ENCODE measurements at places on chromosomes 3 and 15.

- no peak for DNase-seq
Measured at GRCh38 chr3:124206225-124207055, 214.5 kb upstream of the ROPN1 start.

GRCh38 chr3:142022381-142022780 is 127.0 kb downstream of the TFDP2 start:
- no peak for DNase-seq

DNA sequence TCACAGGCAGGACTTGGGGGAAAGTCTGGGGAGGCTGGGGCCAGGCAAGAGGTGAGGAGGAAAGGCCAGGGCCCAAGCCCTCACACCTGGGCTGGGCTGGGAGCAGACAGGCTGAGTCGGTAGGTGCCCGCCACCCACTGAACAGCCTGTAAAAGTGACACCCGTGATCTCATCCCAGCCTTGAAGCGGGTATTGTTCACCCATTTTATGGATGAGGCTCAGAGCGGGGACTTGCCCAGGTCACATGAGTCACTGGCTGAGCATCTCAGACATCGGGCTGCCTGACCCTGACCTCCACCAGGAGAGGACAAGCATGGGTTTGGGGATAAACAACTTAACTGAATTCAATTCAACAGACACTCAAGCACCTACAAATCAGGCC is 52.0 kb upstream of the CTSH start:
- DNase-seq = no peak

- DNase-seq = no peak
Measured at GRCh38 chr3:171829841-171830517, 13.2 kb upstream of the TMEM212 start.

DNA sequence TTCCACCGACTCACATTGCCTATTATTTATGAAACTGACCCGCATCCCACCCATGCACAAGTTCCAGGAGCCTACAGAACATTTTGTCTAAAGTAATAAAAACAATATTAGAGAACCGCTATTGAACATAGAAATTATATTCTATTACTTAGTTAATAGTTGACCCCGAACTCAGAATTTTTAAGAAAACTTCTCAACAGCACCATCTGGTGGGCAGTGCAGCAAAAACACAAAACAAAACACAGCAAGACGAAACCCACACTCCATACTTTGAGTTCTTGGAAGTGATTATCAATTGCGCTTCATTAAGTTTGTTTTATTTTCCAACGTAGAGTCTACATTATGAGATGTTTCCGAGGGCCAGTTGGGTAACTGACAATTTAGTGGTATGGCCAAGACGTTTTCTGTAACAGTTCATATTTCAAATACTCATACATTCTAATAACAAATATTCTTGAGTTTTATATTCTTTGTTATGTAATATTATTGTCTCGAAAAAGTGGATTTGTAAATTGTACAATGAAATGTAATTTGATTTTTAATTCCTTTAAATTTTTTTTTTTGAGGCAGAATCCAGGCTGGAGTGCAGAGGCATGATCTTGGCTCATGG is 24.0 kb upstream of the C3orf70 start:
- no peak for DNase-seq

- no peak for DNase-seq
Measured at GRCh38 chr15:74857671-74858368, 14.9 kb upstream of the ULK3 start.

DNA sequence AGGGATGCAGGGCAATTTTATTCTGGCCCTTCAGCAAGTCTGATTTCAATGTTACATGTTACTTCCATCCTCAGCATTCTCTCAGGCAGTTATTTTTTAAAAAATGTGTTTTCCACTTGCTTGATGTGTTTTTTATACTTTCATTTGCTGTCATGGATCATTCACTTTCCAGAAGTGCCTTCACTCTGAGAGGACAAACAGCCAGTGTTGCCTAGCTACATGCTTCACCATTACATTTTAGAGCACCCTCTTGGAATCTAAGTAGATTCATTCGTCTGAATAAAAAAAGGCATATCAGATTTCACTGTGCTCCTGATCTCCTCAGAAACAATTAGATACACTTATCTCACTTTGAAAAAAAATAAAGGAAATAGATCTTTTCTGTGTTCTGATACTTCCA is 93.6 kb upstream of the POU1F1 start:
- DNase-seq = no peak

DNA sequence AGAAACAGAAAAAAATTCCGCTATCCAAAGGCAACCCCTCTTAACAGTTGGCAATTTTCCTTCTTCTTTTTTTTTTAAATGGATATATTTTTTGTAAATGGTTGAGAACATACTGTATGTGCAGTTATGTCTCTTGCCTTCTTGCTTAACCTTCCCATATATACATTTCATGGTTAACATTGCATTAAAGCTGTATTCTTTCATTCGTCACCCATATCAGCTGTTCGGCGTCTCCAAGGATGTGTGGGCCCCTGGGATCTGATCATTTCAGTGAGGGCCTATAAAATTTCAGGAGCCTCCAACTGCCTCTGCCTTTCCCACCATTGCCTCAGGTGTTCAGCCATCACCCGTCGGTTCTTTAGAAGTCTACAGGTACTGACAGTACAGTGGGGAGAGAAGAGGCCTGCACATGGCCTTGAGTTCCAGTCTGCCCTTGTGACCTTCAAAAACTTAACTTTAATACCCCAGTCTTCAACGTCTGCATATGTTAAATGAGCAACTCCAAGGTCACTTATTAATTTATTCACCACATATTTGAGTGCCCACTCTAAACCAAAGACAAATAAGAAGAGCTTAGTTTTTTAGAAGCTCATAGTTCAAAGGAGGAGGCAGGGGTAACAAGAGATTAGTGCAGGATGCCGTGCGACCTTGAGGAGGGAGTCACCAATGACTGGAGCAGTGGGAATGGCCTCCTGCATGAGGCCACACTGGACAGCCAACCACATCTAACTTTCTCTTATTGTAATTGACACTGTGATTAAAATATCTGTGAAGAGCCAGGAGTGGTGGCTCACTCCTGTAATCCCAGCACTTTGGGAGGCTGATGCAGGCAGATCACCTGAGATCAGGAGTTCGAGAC is 6.9 kb downstream of the ST6GAL1 start:
- DNase-seq = no peak

GRCh38 chr3:36058404-36059030 is 321.8 kb upstream of the STAC start:
- no peak for DNase-seq

GRCh38 chr15:57651445-57651844 is 55.1 kb upstream of the POLR2M start:
- no peak for DNase-seq

GRCh38 chr3:74410276-74410941 is 204.1 kb downstream of the CNTN3 start:
- DNase-seq = no peak

- DNase-seq = no peak
Measured at GRCh38 chr3:15711281-15711680, 86.5 kb downstream of the ANKRD28 start.

DNA sequence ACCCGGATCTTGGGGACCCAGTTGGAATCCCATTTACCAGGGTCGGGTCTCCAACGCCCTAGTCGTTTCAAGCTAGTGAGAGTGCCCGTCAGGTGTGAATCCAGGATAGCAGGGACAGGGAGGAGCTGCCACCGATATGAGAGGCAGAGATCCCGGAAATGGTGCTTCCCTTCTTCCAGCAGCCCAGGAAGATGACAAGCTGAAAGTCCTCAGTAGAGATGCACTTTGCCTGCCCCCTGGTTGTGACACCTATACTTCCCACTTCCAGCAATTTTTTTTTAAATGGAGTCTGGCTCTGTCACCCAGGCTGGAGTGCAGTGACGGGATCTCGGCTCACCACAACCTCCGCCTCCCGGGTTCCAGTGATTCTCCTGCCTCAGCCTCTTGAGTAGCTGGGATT is 503.0 kb downstream of the NTRK3 start:
- no peak for DNase-seq

GRCh38 chr15:79561982-79562381 is 129.8 kb downstream of the MINAR1 start:
- no peak for DNase-seq

DNA sequence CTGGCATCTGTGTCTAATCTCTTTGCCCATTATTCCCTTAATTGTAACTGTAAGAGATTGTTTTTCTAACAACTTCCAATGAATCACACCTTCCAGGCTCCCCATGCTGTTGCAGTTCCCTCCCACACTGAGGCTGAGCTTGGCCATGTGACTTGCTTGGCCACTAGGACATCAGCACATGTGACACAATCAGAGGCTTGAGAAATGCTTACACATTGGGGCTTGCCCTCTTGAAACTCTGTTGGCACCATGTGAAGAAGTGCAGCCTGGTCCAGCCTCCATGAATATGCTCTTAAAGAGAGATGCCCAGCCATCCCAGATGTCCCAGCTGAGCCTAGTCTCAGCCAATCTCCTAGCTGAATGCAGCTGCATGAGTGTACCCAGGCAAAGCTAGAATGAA is 326.8 kb upstream of the SOX2 start:
- DNase-seq = no peak

GRCh38 chr3:155995525-155996370 is 124.6 kb upstream of the KCNAB1 start:
- no peak for DNase-seq

DNA sequence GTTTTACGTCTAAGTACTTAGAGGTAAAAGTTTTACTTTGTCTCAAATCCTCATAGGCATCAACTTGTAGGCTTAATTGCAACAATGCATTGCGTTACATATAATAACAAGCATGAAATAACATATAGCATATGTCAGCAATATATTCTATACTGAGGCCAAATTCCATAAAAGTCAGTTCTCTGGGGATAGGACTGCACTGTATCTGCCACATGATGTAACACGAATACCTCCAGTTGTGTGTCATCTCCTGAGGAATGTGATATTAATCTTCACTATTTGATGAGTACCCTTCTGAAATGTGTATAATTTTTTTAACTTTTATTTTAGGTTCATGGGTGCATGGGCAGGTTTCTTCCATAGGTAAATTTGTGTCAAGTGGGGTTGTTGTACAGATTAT is 126.4 kb downstream of the IMPG2 start:
- no peak for DNase-seq

DNA sequence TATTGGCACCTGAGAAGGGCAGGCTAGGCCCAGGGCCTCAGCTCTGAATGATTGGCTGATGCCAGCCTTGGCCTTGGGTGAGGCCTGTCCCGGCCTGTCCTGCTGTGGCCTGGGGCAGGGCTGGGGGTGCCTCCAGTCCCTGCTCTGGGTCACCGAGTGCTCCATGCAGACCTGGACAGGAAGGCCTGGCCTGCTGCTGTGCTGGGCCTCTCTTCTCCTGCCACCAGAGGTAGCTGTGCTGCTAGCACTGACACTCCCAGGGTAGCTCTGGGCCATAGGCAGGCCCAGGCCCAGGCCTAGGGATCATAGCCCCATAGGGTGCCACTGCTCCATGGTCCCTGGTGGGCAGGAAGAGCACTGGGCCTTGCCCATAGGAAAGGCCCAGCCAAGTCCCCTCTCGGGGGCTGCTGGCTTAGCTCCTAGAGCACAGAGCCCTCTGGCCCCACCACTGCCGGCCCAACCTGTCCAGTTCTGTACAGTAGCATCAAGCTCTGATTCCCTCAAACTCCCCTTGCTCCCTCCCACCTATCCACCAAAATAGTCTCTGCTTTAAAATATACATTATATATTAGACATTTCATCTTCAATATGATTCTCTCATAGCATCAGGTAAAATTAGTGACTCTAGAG is 18.2 kb downstream of the ABTB1 start:
- no peak for DNase-seq

DNA sequence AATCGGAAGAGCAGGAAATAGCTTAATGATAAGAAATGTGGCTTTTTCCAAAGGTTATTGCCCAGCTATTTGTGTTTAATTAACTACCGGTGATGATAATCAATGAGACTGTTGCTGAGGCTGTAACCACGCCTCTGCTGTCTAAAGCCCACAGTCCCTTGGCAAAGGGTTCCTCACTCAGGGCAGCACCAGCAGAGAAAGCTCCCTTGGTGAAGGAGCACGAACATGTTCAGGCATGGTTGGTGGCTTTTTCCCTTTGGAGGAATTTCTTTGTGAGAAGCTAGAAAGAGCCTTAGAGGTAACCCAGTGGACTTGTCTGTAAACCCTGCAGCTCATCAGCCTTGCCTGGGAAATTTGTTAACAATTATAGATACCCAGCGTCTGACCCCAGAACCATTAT is 7.5 kb upstream of the ST6GAL1 start:
- DNase-seq = no peak

- no peak for DNase-seq
Measured at GRCh38 chr15:29860872-29861271, 38.6 kb upstream of the TJP1 start.

DNA sequence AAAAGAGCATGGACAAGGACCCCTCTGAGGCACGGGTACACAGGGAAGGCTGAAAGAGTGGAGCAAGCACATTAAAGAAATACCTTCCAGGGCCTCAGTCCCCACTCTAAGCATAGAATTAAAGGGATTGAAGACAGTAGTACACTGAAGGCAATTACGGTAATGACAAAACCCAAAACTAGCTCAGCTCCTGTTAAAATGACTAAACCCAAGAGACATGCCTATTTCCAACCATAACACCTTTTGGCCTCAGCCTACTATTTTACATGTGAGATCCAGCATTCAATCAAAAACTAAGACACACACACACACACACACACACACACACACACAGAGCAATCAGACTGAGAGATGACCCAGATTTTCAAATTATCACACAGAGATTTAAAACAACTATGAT is 19.8 kb downstream of the MAP4 start:
- no peak for DNase-seq

- no peak for DNase-seq
Measured at GRCh38 chr15:74873756-74874424, 725 bp upstream of the SCAMP2 start.

- DNase-seq = no peak
Measured at GRCh38 chr15:50053055-50053856, 65.8 kb downstream of the ATP8B4 start.

- no peak for DNase-seq
Measured at GRCh38 chr3:52801839-52802238, 7.2 kb downstream of the ITIH3 start.

- DNase-seq = no peak
Measured at GRCh38 chr3:140097874-140098635, 163.1 kb downstream of the CLSTN2 start.

- no peak for DNase-seq
Measured at GRCh38 chr3:136811701-136812100, 7.2 kb upstream of the SLC35G2 start.

DNA sequence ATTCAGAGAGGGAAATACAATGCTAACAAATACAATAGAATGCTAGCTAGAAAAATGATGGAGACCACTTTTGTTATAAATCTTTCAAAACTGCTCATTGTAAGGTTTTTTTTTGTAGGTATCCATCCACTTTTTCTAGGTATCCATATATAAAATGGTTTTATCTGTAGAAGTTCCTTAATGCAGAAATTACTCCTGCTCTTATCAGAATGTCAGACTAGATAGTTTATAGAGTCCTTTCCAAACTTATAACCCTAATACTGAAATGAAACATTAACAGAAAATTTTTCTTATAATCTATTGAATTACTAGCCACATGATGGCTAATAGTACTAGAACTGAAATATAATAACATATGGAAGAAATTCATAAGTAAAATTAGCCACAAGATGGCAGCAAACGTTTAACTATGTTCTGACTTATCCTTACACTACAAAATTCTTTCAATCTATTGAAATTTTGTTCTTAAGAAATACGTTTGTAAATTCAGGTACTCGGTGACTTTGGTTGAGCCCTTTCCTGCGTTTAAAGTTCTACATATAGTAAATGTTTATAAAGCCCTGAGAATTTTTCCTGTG is 58.5 kb downstream of the ECT2 start:
- DNase-seq = no peak

Measured in cortex of kidney (tissue), 1 donor.